ENCODE measurements at places on chromosomes 5 and 9. TPM values are rescaled to one million over a fixed set of nuclear protein-coding genes. Genes with fewer than 3 reads are reported as not detected.

DNA sequence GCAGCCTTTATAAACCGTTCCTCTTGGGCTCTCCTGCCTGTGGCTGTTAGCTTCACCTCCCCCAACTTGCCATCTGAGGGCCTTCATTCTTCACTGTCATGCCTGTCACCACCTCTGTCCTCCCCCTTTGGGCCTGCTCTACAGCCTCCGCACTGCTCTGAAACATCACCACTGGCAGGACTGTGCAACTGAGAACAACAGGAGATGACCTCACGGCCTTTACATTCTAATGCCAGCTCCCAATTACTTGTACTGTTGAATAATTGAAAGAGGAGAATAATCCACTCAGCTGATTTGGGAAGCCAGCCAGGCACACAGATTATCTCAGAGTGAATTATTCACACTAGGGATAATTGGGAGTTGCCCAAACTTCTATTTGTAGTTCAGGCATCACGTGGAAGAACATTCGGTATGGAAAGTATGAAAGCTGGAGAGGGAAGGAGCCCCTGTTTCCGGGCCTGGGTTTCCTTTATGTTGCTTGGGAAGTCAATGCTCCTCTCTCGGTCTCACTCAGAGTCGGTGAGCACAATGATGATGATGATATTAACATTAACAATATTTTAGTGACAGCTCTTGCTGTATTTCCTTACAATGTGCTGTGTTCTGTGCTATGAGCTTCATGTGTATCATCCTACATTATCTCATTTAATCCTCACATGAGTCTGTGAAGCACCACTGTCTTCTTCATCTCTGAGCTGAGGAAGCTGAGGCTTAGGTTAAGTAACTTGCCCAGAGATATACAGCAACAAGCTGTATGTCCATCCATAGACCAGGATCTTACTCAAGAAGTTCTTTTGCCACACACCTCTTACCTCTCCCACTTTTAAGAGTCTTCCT lies 99.3 kb upstream of the LRRTM2 start:
- peaks cover 13% of the 10 kb centered on the region for H3K4me1 ChIP-seq
- H3K27me3 ChIP-seq, result no peaks in the 10 kb centered on the region
- H3K36me3 ChIP-seq, result no peaks in the 10 kb centered on the region
- no peak for DNase-seq
- H3K27ac ChIP-seq, result no peak overlapping the region
- no peak overlapping the region for H3K4me3 ChIP-seq

GRCh38 chr5:180640861-180641565 lies 8.4 kb downstream of the FLT4 start:
- H3K27ac ChIP-seq, result no peak overlapping the region
- H3K27me3 ChIP-seq, result no peaks in the 10 kb centered on the region
- H3K36me3 ChIP-seq, result no peaks in the 10 kb centered on the region
- H3K4me1 ChIP-seq, result no peaks in the 10 kb centered on the region
- no peak for DNase-seq

- no peak overlapping the region for H3K4me3 ChIP-seq
- DNase-seq, result no peak
- H3K36me3 ChIP-seq, result peaks cover 7% of the 10 kb centered on the region
- H3K27me3 ChIP-seq, result no peaks in the 10 kb centered on the region
Observed at GRCh38 chr9:133371261-133371711, 4.6 kb downstream of the SURF4 start.

DNA sequence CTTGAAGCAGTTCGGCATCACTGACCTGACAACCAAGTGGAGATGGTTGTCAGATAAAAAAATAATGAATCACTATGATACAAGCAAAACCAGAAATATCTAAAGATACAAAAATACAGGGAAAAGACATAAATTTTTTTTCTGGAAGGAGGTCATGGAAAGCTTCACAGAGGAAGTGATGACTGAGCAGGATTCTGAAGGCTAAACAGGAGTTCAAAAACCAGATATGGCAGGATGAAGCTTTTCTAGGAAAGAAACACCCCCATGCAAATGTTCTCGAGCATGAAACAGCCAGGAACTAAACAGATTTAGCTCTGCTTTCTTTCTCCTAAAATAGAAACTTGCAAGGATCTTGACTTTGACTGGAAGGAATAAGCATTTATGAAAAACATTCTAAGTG lies 60.7 kb upstream of the IFNE start:
- H3K4me3 ChIP-seq, result no peak overlapping the region
- peaks cover 4% of the 10 kb centered on the region for H3K36me3 ChIP-seq
- no peaks in the 10 kb centered on the region for H3K27me3 ChIP-seq
- peaks cover 5% of the 10 kb centered on the region for H3K4me1 ChIP-seq
- peak overlapping the region; percentile 50 for H3K27ac ChIP-seq
- no peak for DNase-seq

The PCDH12 gene
- total RNA-seq, result 0.12 TPM

The HAND1 gene
- not detected for total RNA-seq

The TNFSF8 gene
- total RNA-seq, result not detected
